ENCODE measurements at places on chromosomes 7 and 10.

DNA sequence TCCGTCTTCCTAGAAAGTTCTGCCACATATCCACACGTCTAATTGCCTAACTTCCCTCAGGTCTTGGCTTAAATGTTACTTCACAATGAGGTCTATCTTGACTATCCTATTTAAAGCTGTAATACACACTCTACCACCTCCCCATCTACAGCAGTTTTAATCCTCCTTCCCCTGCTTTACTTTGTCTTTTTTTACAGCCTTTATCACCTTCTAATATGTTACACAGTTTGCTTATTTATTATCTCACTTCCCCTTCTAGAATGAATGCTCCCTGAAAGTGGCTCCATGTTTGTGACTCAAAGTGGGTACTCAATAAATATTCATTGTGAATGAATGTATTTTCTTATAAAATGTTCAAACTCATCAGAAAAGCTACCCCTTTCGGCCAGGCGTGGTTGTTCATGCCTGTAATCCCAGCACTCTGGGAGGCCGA, 13.6 kb upstream of the MICU1 start:
- no peak for DNase-seq

- DNase-seq: no peak
Observed at GRCh38 chr7:1539181-1539881, 8.8 kb downstream of the MAFK start.

DNA sequence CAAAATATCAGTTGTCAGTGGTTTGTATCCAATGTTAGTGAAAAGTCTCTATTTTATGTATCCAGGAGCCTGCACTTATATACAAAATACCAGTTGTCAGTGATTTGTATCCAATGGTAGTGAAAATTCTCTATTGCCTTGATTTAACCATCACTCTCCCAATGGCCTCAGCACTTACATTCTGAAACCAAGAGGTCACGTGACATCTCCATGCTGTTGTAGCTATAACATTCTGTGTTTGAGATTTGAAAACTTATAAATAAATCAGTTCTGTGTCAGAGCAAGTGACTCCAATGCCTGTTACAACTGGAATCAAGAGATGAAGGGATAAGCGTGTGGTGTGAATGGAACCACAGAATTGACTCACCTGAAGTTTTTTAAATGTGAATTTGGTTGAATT, 30.6 kb upstream of the GATA3 start:
- no peak for DNase-seq

DNA sequence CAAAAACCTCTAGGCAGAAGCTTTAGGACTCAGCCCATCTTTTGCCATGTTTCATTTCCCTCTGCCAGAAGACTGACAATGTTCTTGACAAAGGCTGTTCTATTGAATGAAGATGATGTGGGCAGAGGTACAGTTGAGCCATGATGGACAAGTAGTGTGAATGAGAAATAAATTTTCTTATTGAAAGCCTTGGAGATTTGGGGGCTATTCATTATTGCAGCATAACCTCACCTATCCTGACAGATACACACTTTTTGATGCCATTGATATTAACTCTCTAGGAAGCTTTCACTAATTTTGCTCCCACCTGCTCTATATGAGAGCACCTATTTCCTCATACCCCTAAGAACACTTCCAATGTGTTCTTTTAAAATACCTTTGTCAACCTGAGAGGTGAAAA, 36.9 kb upstream of the HPS1 start:
- DNase-seq: no peak

- no peak for DNase-seq
Observed at GRCh38 chr7:84949501-84949900, 237.4 kb downstream of the SEMA3D start.

DNA sequence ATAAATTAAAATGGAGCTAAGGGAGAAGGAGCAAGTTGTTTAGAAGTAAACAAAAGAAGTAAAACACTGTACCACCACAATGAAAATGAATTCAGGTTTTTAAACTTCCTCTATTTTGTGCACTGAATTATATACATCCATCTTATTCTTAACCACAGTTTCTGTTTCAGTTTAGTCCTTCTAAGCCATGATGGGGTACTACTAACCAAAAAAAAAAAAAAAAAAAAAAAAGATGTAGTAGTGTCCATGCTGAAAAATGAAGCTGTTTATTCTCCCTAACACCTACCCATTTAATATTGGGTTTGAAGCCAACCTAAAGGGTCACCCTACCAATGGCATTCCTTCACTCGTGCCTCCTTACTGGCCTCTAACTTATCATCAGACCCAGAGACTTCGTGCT, 3.4 kb upstream of the BMPR1A start:
- no peak for DNase-seq

GRCh38 chr7:22419488-22419887, 62.5 kb upstream of the RAPGEF5 start:
- DNase-seq: no peak

- DNase-seq: no peak
Observed at GRCh38 chr10:62374862-62375710, 917 bp downstream of the ZNF365 start.

DNA sequence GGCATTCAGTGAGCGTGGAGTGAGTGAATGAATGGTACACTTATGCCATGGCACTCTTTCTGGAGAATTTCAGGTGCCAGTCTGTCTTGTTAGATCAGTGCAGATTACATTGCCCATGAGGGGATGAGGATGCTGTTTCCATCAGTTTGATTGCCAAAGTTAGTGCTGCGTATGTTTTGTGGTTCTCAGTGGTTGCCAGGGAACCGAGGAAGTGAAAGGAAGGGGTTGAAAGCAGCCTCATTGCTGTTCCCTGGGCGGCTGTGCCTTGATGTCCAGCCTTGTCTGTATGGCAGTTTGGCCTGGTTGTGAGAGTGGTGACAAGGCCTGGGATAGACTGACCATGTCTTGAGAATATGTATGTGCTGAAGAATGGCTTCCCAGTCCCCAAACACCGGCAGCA, 30.2 kb downstream of the WBP1L start:
- peak; percentile 56 for DNase-seq

DNA sequence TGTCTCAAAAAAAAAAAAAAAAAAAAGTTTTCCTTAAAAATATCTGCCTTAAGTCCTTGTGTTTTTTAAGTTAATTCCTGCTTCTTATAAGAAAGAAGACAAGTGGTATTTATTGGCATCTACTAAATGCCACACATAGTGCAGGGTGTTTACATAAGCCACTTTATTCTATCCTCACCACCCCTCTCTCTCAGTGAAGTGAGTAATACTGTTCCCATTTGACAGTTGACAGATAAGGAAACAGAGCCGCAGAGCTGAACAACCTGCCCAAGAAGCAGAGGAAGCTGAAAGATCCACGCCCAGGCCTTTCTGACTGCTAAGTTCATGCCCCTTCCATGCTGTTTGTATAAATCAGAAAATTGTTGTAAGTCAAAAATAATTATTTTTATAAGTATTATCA, 54.1 kb downstream of the ABLIM1 start:
- DNase-seq: no peak

- peak; percentile 35 for DNase-seq
Observed at GRCh38 chr7:36863901-36864701, 139.8 kb upstream of the AOAH start.

DNA sequence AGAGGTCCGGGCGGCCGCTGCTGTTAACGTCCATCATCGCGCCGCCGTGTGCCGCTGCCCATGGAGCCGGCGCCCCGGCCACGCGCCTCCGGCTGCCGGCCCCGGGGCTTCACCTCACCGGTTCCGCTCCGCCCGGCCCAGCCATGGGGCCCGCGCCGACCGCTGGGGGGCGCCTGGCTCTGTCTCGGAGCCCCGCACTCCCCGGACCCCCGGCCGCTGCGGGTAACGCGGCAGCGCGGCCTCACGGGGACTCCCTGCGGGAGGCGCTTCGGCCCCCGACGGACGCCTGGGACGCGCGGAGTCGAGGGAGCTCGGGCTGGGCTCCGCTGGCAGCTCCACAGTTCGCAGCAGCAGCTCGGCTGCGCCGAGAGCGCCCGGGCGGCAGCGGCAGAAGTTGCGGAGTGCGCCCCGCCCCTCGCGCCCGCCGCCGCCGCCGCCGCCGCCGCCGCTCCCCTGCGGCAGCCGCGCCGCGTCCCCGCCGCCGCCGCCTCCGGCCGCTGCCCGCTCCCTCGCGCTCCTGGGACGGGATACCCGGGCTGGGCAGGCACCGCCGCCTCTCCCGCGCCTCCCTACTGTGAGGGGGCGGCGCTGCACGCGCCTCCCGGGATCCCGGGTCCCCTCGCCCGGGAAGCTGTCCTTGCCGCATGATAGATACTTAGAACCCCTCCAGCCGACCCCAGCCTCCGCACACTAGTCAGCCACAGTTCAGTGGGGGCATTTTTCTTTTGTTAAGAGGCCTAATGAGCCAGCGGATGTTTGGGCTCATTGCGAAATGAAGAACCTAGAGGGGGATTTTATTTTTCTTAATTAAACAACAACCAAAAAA, at the start of gene HTR7:
Gene HTR7, minus strand, starts transcription at position 405 of the 826 bp plus-strand sequence. Its CDS starts 368 bp downstream, at position 37.
- DNase-seq: peak; percentile 50

GRCh38 chr7:84302949-84303348, 108.4 kb upstream of the SEMA3A start:
- no peak for DNase-seq

GRCh38 chr7:67659091-67659490, 662.5 kb downstream of the TYW1 start:
- no peak for DNase-seq

- DNase-seq: peak; percentile 39
Observed at GRCh38 chr10:89086801-89087521, 96.4 kb downstream of the FAS start.

- DNase-seq: no peak
Observed at GRCh38 chr7:116180302-116180701, 30.0 kb upstream of the TES start.

GRCh38 chr7:745431-746154, 18.5 kb upstream of the PRKAR1B start:
- DNase-seq: no peak

DNA sequence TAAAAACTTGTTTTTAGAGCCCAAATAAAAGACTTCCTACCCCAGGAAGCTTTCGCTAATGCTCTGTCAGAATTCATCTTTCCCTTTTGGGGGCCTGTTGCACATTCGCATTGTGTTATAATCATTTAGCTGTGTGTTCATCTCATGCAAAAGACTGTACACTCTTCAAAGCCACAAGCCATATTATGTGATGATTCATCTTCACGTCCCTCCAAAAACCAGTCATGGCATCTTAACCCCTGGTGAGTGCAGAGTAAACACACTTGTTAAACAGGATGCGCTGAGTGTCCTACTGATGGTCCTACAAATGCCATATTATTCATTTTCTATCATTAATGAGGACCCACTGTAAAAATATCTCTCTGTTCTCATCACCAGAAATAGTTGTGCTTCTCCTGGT, 235.4 kb downstream of the KIAA1217 start:
- no peak for DNase-seq

DNA sequence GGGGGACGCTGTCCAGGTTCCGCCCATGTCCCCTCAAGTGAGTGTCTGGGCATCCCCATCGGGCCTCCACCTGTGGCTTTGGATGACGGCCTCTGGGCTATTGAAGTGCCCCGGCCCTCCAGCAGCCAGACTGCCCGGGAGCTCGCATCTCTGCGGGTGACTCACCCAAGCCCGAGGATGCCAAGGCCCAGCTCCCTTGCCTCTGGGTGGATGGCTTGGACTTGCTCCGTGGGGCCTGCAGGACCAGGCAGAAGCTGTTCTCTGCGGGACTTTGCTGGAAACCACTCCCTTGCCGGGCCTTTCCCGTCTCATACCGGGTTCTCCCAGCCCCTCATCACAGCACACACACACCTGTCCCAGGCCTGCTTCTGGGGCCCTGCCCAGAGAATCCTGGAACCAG, 22.4 kb downstream of the DPYSL4 start:
- no peak for DNase-seq

DNA sequence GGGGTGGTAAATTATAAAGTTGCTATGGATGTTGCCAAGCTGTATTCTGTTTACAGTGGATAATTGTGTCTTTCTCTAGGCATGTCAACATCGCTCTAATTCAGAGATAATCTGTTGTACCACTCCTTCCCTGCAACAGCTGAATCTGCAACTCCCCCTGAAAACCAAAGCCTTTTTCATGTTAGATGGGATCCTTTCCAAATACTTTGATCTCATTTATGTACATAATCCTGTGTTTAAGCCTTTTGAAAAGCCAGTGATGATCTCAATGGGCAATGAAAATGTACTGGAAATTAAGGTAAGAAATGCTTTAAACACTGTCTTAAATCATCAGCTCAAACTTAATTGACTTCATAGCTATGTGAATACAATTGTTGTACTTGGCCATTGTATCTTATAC, 91.0 kb downstream of the MET start:
- DNase-seq: no peak

GRCh38 chr7:44893710-44894234, 8.4 kb upstream of the PURB start:
- DNase-seq: no peak

DNA sequence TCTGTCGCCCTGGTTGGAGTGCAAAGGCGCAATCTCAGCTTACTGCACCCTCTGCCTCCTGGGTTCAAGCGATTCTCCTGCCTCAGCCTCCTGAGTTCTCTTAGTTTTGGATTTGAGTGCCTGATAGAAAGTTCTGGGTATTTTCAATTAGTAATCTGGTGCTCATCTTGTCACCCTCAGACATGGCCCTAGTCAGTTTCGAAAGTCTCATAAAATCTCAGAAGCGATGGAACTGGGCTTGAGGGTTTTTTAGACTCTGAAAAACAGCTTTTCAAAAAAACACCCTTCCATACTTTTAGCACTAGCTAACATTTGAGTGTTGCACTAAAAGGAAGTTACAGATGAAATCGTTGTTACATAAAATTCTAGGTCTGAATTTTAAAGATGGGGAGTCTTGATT, 9.4 kb upstream of the PIP4K2A start:
- DNase-seq: no peak

GRCh38 chr10:71587941-71588573, 131.5 kb downstream of the C10orf105 start:
- DNase-seq: no peak

DNA sequence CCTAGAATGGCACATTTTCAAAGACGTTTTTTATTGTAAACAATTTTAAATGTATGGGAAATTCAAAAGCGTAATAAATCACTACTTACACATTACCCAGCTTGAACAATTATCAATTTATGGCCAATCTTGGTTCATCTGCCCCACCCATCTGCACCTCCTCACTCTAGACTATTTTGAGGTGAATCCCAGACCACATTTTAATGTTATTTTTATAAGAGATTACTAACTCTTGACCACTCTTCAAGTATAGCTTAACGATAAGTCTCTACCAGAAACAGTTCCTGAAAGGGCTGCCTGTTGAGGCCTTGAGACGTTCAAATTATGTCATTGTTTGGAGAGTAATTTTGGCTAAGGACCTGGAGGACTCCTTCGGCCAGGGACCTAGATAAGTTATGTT, 33.2 kb downstream of the ECHDC3 start:
- DNase-seq: no peak

GRCh38 chr10:131513445-131513844, 201.9 kb upstream of the TCERG1L start:
- DNase-seq: no peak

- no peak for DNase-seq
Observed at GRCh38 chr7:45044338-45044737, 44.3 kb downstream of the CCM2 start.

DNA sequence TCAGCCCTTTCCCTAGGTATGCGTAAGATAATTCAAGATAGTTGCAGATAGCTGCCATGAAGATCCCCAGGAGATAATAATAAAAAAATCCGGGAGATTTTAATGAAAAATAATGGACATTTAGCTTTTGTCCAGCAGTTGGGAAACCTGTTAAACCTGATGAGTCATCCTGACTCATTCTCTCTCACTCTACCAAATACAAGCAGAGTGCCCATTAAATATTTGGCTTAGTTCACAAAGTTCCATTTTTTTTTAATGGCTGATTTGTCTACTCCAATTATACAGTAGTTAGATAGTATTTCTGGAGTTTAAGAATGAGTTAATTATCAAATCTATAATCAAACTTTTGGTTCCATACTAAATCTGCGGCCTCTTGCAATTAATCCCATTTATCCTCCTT, 2.1 kb upstream of the SHTN1 start:
- DNase-seq: no peak

- DNase-seq: no peak
Observed at GRCh38 chr7:19508821-19509220, 200.0 kb downstream of the POLR1F start.
